ENCODE measurements at places on chromosomes 2 and 18. TPM values are rescaled to one million over a fixed set of nuclear protein-coding genes. Genes with fewer than 3 reads are reported as not detected.

GRCh38 chr2:25420820-25421237 lies 79.1 kb upstream of the DNMT3A start:
- H3K36me3 ChIP-seq: peaks cover 13% of the 10 kb centered on the region
- H3K27ac ChIP-seq: no peak overlapping the region
- H3K27me3 ChIP-seq: no peaks in the 10 kb centered on the region
- H3K4me3 ChIP-seq: no peak overlapping the region
- H3K4me1 ChIP-seq: peaks cover 4% of the 10 kb centered on the region

GRCh38 chr2:67486041-67486796 lies 89.1 kb downstream of the ETAA1 start:
- no peak overlapping the region for H3K27ac ChIP-seq
- H3K36me3 ChIP-seq: peaks cover 6% of the 10 kb centered on the region
- H3K4me3 ChIP-seq: no peak overlapping the region
- DNase-seq: no peak

- H3K27ac ChIP-seq: no peak overlapping the region
- DNase-seq: no peak
- H3K4me1 ChIP-seq: peaks cover 20% of the 10 kb centered on the region
- no peaks in the 10 kb centered on the region for H3K27me3 ChIP-seq
- no peaks in the 10 kb centered on the region for H3K36me3 ChIP-seq
- H3K4me3 ChIP-seq: no peak overlapping the region
Observed at GRCh38 chr2:47655563-47655880, 127.4 kb upstream of the MSH6 start.

Gene LYPD6B
- total RNA-seq: 27.2 TPM
